ENCODE measurements at places on chromosomes 5 and 9. TPM values are rescaled to one million over a fixed set of nuclear protein-coding genes. Genes with fewer than 3 reads are reported as not detected.
A peak's percentile ranks its signal among the peaks of the same experiment; 100 is the strongest.

GRCh38 chr5:78060421-78060820 is 234.1 kb downstream of the AP3B1 start:
- DNase-seq = peak; percentile 24

- no peak for DNase-seq
Observed at GRCh38 chr9:108322326-108323098, 533.3 kb downstream of the ACTL7B start.

DNA sequence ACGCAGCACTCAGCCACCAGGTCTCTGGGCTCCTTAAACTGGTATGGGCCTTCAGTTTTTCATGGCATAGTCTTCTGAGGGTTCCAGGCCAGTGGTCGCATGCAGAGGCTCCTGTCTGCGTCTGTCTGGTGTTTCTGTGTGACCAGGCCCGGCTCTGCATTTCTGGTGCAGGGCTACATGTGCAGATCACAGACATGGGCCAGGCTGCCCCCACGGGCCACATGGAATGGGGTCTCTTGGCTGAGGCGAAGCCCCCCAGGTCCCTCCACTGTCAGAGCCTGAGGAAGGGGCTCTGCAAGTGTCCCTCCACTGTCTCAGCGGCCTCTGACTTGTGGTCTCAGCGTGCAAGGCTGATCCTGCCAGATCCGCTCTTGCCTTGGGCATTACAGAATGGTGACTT is 15.6 kb upstream of the CARD19 start:
- no peak for DNase-seq

- no peak for DNase-seq
Observed at GRCh38 chr9:133130685-133131244, 9.7 kb upstream of the RALGDS start.

DNA sequence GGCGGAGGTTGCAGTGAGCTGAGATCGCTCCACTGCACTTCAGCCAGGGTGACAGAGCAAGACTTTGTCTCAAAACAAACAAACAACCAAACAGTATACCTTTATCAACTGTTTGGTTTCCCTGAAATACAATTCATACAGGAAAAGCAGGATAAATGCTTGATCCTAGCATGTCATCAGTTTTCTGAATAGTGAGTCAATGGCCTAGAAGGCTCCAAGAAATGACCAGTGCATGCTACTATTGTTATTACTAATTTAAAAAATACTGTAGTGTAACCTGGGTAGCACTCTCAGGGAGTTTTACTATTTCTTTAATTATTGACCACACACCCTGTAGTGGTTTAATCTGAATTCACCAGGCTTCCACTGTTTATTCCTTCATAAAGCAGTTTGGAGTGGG is 101.0 kb upstream of the PTPN3 start:
- no peak for DNase-seq

DNA sequence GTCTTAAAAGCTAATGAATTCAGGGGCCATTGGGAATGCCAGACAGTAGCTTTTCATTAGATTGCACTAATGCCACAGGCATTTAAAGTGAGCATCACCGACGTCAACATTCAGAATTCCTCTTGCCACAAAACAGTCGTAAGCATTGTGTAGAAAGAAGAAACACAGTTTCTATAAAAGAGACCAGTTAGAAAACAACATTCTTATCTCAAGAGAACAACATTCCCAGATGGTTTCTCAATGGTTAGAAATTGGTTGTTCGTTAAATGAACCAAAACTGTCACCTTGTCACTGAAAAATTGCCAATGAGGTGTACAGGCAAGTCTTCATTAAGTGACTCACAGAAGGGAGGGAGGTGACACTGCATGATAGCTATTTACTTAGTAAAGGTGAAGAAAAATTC is 401.6 kb upstream of the PRR16 start:
- peak; percentile 61 for DNase-seq

DNA sequence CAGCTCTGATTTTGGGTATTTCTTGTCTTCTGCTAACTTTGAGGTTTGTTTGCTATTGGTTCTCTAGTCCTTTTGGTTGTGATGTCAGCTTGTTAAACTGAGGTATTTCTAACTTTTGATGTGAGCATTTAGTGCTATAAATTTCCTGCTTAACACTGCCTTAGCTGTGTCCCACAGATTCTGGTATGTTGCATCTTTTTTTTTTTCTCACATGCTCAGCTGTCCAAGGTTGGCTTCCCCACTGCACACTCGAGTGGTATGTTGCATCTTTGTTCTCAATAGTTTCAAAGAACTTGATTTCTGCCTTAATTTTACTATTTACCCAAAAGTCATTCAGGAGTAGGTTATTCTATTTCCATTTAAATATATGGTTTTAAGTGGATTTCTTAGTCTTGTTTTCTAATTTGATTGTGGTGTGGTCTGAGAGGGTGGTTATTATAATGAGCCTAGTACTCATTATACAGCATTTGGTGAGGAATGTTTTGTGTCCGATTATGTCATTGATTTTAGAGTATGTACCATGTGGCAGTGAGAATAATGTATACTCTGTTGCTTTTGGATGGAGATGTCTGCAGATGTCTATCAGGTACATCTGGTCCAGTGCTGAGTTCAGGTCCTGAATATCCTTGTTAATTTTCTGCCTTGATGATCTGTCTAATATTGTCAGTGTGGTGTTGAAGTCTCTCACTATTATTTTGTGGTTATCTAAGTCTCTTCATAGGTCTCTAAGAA is 42.2 kb upstream of the IFNE start:
- DNase-seq = no peak

DNA sequence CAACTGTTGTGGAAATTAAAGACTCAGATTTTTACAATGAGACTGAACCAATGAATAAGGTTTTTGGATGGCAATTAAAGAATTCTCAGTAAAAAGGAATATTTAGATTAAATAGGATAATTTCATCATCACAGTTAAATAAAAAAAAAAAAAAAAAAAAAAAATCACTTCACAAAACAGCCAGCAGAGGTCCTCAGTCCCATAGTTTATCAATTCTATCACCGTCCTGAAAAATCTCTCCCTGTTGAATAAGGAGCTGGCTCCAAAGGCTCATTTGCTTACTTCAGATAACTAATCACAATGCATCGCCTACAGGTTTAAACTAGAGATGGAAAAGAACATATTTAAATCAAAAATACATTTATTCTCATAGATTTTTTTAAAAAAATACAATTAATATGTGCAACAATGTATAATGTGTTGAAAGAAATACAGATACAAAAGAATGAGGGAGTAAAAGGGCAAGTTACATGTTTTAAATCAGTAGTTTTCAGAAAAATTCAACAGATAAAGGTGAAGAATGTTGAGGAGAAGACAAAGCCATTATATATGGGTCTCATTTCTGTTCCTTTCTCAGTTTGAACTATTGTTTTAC is 175.8 kb upstream of the CHD1 start:
- DNase-seq = peak; percentile 13

DNA sequence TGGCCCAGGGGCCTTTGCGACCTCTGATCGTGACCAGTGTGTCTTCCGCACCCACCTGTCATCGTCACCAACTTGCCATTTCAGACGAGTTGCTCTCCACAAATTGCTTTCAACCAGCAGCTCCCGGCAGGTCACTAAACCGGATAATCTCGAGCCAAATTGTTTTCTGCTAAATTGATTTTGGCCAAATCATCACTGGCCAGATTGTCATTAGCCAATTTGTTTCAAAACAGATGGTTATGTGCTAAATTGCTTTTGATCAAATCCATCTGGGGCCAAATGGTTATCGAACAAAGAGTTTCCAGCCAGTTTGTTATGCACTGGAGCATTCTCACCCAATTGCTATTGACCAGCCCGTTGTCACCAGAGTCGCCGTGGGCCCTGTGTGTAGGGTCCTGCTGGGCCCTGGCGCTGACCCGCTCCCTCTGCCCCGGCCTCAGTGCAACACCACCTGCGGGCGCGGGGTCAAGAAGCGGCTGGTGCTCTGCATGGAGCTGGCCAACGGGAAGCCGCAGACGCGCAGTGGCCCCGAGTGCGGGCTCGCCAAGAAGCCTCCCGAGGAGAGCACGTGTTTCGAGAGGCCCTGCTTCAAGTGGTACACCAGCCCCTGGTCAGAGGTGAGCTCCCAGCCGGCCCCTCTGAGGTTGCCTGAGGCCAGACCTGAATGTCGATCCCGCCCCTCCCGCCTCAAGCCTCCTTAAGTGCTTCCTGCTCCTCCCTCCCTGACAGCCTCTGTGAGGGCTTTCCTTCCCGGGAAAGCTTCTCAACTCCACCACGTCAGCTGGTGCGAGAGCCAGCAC is 35.6 kb downstream of the ADAMTSL2 start:
- no peak for DNase-seq

- DNase-seq = peak; percentile 8
Observed at GRCh38 chr9:120443489-120443888, 136.5 kb downstream of the CDK5RAP2 start.

GRCh38 chr5:169410996-169411783 is 110.3 kb upstream of the SLIT3 start:
- DNase-seq = no peak

GRCh38 chr5:133109655-133110483 is 58.1 kb downstream of the HSPA4 start:
- no peak for DNase-seq

- DNase-seq = no peak
Observed at GRCh38 chr5:143142596-143143435, 260.7 kb downstream of the NR3C1 start.

- no peak for DNase-seq
Observed at GRCh38 chr9:129064499-129064908, 16.4 kb upstream of the DOLPP1 start.

FCHO2 gene
- total RNA-seq = 22.2 TPM

PLAC8L1 gene
- not detected for total RNA-seq

ADAMTS6 gene
- total RNA-seq = 27.0 TPM

CCDC180 gene
- total RNA-seq = 0.23 TPM

PKD2L2 gene
- total RNA-seq = not detected

DCTN3 gene
- 158 TPM for total RNA-seq

SET gene
- 370 TPM for total RNA-seq
